ENCODE measurements at places on chromosomes 12 and 14.

DNA sequence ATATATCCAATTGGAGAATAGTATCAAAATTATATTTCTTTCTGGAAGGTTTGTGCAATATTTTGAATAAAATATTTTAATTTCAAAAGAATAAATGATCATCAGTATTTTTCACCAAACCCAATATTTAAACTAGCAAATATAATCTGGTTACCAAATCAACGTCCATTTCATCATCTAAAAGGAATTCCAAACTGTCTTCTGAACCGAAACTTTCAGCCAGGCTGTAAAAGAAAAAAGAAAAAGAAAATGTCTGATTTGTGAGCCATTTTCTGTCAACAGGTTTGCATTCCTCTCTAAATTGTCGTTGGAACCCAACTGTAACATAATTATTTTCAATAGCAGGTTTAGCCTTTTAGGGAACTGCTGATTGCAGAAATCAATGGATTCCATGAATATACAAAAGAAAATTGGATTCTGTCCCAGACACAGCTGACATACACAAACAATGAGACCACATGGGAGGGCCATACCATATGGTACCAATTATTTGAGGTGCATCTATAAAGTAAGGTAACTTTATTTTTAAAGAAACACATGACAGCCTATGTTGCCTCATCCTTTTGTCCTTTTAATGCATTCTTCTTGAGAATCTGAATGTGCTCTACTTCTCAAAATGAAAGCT, 22.7 kb downstream of the SNRPF start:
- no peak for DNase-seq

DNA sequence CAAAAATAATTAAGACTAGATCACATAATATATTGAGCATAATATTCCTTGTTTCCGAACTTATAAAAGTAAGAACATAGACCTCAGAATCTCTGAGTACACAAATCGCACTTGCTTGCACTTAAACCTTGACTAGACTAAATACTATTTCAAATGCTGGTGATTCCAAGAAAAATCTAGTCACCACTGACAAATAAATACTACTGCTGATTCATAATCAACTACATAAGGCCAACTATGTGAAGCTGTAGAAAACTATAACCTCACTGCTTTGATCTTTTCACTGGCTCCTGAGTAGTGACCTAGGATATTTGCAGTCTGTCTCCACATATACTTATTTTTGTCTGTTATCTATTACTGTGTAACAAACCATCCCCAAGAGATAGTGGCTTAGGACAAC, 245.4 kb downstream of the DIO2 start:
- no peak for DNase-seq

- no peak for DNase-seq
Observed at GRCh38 chr12:118052324-118053070, 8.5 kb downstream of the WSB2 start.

- no peak for DNase-seq
Observed at GRCh38 chr12:69779928-69780327, 41.3 kb downstream of the RAB3IP start.

- no peak for DNase-seq
Observed at GRCh38 chr12:110778833-110779577, 36.3 kb upstream of the PPP1CC start.

GRCh38 chr12:12017135-12017581, 53.6 kb upstream of the BCL2L14 start:
- DNase-seq: peak; percentile 7

- DNase-seq: no peak
Observed at GRCh38 chr12:32897687-32898573, 1.4 kb upstream of the PKP2 start.

- no peak for DNase-seq
Observed at GRCh38 chr12:112450725-112451124, 32.0 kb downstream of the PTPN11 start.

GRCh38 chr12:7638760-7639555, 26.8 kb downstream of the APOBEC1 start:
- peak; percentile 16 for DNase-seq

DNA sequence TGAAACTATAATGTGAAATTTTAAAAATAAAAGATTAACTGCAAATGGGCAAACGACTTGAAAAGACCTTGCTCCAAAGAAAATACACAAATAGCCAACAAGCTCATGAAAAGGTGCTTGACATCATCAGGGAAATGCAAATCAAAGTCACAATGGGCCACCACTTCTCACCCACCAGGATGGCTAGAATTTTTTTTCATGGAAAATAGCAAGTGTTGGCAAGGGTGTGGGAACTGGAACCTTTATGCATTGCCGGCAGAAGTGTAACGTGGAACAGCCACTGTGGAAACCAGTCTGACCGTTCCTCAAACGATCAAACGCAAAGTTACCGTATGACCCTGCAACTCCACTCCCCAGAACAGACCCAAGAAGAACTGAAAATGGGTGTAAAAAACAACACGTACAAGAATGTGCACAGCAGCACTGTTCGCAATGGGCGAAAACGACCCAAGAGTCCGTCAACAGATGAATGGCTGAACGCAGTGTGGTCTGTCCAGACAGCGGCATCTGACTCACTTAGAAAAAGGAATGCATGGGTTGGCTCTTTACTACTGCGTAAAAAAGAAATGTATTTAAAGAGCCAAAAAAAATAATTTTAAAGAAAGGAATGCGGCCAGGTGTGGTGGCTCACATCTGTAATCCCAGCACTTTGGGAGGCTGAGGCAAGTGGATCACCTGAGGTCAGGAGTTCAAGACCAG, 40.2 kb downstream of the SCARB1 start:
- DNase-seq: no peak

GRCh38 chr12:105377077-105377476, 46.6 kb downstream of the C12orf75 start:
- DNase-seq: no peak

GRCh38 chr12:66203820-66204219, 14.8 kb downstream of the IRAK3 start:
- no peak for DNase-seq

GRCh38 chr14:74476107-74476506, 17.0 kb downstream of the NPC2 start:
- DNase-seq: no peak

DNA sequence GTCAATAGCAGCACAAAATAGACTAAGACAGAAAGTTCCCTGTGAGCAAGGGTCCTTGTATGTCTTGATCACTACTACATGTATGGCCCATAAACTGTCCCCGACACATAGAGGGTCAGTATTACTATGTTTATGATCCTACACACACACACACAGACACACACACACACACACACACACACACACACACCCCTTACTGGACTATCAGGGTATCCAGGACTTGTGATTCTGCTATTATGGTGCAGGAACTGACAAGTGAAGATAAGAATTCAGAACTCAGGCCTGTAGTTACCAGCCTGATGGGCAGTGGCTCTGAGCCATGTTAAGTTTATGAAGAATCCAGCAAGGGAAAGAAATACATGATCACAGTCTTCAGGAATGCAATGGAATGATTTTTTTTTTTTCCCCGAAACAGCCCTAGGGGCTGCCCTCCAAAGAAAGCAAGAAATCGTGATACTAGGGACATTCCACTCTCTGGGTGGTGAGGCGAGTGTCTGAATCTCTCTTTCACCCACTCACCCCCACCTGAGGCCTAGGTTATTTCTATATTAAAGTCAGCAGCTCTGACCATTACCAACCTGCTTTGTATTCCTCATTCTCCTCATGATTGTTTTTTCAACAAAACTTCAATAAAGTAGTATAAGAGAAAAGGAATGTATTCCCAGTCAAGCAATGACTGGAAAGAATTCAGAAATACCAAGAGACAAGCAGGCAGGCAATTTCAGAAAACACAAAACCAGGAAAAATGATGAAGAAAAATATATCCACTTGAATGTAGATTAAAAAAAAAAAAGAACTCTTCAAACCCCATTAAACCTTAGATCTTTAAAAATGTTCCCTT, 105.8 kb downstream of the AVPR1A start:
- DNase-seq: no peak

DNA sequence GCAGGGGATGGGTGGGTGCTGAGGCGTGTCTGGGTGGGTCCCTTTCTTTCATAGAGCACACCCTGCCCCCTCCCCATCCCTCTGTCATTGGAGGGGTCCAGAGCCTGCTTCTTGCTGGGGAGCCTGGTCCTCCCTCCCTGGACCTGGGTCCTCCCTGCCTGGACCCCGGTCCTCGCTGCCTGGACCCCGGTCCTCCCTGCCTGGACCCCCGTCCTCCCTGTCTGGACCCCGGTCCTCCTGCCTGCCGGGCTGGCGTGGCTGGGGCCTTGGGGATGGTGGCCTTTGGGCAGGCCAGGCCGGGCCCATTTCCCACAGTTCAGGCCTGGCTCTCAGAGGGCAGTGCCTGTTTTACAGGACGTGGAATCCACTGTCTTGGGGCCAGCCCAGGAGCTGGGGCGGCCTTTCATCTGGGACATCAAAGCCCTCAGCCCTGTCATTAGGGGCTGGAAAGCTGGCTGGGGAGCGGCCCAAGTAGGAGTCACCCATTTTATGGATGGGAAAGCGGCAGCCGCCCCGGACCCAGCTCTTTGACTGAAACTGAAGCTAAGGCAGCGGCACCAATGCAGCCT, 44.6 kb downstream of the KIF26A start:
- DNase-seq: no peak

DNA sequence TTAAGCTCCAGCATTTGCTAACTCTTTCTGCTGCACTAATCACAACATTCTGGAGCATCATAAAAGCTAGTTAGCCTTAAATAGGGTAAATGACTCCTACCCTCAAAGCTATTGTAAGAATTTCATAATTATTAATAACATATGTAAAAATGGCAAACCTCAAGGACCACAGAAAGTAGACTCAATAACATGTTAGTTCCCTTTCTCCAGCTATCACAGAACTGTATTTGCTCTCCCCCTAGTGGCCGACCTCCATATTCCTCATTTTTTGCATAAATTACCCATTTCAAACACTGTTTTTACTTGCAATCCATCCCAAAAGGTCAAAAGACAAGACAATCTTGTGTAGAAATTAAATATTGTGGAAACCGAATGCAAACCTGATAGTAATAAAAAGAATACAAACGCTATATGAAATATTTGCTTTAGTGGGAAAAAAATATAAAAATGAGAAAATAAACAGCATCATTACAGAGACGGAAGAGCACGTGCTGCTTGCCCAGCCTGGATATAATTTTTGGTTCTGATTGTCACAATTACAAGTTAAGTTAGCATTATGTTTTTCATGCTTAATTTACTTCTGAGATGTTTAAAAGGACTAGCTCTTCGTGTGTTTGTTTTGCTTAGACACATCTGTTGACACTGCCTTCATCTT, 97.9 kb downstream of the RERGL start:
- no peak for DNase-seq

GRCh38 chr12:118288174-118288573, 84.5 kb downstream of the TAOK3 start:
- DNase-seq: peak; percentile 84

- DNase-seq: no peak
Observed at GRCh38 chr14:105484069-105484996, 2.4 kb upstream of the CRIP1 start.

GRCh38 chr12:58593557-58594304, 326.6 kb downstream of the LRIG3 start:
- DNase-seq: no peak

DNA sequence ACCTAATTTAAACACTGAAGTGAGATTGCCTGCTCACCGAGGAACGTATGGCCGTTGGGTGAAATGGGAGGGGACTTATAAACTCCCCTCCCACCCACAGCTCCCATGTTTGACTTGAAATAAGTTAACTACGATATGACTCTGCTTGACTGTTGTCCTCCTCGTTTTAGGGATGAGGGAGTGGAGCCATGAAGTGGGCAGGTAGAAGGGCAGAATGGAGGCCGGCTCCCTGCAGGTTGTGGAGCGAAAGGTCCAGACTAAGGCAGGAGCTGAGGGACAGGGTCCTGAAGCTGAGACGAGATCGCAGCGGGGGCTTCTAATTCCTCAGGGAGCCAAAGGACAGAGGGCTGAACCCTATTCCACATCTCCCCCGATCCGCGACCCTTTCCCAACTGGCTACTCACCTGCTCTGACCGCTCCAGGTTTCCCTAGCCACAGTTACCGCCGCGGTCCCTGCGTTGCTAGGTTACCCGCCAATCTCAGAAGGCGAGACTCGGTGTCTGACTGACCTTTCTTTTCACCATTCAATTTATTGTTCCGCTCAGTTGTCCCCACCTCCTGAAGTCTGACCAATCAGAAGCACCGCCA, 577 bp upstream of the TPCN1 start:
- DNase-seq: no peak

DNA sequence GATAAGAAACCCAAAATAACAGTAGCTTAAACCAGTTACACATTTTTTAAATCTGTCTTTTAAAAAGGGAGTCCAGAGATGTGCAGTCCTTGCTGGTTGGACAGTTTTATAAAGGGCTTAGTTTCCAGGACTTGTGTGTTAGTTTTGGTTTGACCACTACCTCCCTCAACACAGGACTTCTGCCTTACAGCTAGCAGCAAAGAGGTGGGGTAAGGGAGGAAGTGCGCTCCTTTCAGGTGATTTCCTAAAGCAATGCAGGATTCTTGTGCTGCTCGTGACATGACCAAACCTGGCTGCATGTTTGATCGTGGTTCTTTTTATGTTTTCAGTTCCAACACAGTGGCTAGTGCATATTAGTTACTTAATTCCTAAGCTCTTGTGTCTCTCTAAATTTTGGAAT, 266.2 kb downstream of the TMTC2 start:
- DNase-seq: no peak

- no peak for DNase-seq
Observed at GRCh38 chr14:103607822-103608221, 21.2 kb upstream of the KLC1 start.

GRCh38 chr12:10491766-10492165, 13.9 kb upstream of the EIF2S3B start:
- DNase-seq: no peak

DNA sequence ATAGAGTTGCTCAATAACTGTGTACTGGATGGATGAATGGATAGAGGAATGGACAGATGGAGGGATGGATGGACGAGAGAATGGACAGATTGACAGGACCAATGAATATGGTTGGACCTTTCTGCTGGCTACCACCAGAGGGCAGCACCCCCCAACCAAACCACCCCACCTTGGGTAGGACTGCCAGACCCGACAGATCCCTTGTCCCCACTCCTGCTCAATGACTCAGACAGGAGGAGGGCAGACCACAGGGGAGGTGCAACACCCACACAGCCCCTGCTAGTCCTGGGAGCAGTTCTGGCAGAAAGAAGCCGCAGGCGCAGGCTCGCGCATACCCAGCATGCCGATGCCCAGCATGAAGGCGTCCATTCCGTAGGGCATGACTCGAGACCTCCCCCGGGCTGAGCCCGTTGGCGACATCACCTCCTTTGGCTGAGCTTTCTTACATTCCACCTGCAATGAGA, 12.4 kb downstream of the MSI1 start:
- DNase-seq: peak; percentile 33

DNA sequence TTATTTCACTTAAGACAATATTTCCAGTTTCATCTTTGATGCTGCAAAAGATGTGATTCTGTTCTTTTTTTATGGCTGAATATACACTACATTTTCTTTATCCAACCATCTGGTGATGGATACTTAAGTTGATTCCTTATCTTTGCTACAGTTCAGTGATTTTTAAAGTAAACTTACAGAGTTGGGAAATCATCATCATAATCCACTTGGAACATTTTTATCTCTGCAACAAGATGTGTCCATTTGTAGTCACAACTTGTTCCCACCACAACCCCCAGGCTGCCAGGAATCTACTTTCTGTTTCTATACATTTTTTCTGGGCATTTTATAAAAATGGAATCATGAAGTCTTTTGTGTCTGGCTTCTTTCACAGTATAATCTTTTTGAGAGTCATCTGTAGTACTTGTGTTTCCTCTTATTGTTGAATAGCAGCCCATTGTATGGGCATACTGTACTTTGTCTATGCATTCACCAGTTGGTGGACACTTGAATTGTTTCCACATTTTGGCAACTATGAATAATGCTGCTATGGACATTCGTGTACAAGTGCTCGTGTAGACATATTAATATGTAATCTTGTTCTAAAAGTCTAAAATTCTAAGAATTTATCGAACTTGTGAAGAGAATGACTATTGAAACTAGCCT, 212.5 kb upstream of the DDHD1 start:
- no peak for DNase-seq

Measured in DMS 273 treated with DMSO at 0.1 percent for 48 hours (cell line).